ENCODE measurements at places on chromosomes 2 and 18.
A peak's percentile ranks its signal among the peaks of the same experiment; 100 is the strongest.

- no peak for DNase-seq
Observed at GRCh38 chr2:197184959-197185586, 125.5 kb downstream of the ANKRD44 start.

GRCh38 chr2:240964704-240965295 lies 33.6 kb upstream of the SNED1 start:
- DNase-seq: no peak

- DNase-seq: no peak
Observed at GRCh38 chr2:67389286-67389685, 7.8 kb upstream of the ETAA1 start.

DNA sequence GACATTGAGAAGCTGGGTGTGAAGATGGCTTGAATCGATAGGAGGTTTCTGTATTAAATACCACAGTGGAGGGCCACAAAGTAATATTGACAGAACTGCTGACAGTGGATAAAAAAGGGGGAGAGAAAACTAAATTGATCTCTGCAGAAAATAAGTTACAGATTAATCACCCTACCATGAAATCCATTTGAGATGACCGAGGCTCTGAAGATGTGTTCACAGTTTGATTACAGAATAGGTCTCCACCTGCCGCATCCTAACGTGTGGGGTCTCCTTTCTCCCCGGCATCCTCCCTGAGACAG lies 165.6 kb downstream of the EIPR1 start:
- no peak for DNase-seq

DNA sequence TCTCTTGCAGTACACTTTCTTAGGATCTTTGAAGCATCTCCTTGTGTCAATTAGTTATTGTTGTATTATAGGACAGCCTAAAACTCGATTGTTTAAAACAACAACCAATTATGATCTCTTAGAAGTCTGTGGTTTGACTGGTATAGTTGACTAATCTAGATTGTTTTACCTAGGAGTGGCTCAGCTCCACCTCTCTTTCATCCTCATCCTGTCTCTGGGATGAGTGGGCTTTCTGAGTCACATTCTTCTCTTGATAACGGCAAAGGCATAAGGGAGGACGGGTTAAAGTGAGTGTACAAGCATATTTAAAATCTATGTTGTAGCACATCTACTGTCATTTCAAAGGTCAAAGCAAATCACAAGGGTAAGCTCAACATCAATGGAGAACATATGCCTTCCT lies 102.3 kb upstream of the GULP1 start:
- DNase-seq: no peak

DNA sequence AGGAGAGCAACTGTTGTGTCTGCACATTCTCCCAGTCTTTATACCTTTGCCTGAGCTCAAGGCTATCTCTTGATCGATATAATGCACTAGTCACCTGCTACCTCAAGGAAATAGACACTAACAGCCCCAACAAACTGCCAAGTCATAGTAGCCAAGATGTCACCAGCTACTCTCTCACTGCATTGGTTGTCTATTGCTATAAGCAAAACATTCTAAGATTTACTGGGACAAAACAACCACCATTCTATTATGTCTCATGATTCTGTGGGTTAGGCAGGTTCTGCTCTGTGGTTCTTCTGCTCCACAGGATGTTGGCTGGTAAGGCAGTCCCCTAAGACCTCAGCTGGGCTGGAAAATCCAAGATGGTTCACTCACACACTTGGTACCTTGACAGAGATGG lies 28.5 kb upstream of the MLPH start:
- DNase-seq: no peak

GRCh38 chr2:188848887-188849435 lies 125.2 kb upstream of the COL3A1 start:
- no peak for DNase-seq

- no peak for DNase-seq
Observed at GRCh38 chr2:1561811-1562421, 148.7 kb downstream of the TPO start.

- no peak for DNase-seq
Observed at GRCh38 chr2:58871469-58872142, 630.5 kb upstream of the FANCL start.

DNA sequence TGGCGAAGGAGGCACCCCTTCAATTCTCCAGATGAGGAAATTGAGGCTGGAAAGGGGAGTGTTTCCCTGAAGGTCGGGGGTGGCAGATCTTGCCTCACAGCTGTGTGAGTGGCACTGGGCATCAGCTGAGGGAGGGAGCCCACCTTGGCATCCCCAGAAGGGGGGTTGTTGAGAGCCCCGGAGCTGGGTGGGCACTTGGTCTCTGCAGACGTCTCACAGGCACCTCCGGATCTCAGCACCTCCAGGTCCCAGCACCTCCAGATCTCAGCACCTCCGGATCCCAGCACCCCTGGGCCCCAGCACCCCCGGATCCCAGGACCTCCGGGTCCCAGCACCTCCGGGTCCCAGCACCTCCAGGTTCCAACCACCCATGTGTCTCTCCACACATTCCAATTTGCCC lies 137.9 kb downstream of the NFATC1 start:
- no peak for DNase-seq

DNA sequence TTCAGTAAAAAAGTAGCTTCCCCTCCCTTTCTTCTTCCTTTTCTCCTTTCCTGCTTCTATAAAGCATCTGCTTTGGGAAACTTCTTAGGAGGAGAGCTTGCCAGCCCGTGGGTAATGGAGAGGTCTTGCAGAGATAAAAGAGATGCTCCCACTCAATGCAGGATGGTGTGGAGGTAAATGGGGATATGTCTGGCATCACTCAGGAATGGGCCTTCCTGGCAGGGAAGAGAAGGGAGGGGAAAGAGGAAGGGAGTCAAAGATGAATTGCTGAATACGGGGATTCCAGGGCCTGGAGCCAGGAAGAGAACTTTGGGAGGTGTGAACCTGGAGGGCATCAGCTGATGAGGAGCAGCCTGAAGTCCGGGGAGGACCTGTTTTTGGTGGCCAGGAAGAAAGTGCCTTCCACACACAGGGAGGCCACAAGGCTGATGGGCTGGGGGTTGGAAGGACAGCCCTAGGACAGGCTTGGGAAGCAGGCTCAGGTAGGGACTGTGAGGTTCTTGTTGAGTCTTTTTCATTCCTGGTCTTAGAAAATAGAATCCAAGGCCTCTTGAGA lies 25.2 kb downstream of the IL1B start:
- DNase-seq: peak; percentile 15

- DNase-seq: no peak
Observed at GRCh38 chr2:112803691-112804521, 19.6 kb upstream of the IL1A start.

- no peak for DNase-seq
Observed at GRCh38 chr18:78971511-78972245, 7.9 kb upstream of the SALL3 start.

GRCh38 chr2:46079985-46080560 lies 217.1 kb upstream of the EPAS1 start:
- DNase-seq: no peak

GRCh38 chr2:207341112-207341750 lies 175.5 kb upstream of the KLF7 start:
- no peak for DNase-seq

- DNase-seq: no peak
Observed at GRCh38 chr2:236085211-236085610, 83.0 kb downstream of the GBX2 start.

DNA sequence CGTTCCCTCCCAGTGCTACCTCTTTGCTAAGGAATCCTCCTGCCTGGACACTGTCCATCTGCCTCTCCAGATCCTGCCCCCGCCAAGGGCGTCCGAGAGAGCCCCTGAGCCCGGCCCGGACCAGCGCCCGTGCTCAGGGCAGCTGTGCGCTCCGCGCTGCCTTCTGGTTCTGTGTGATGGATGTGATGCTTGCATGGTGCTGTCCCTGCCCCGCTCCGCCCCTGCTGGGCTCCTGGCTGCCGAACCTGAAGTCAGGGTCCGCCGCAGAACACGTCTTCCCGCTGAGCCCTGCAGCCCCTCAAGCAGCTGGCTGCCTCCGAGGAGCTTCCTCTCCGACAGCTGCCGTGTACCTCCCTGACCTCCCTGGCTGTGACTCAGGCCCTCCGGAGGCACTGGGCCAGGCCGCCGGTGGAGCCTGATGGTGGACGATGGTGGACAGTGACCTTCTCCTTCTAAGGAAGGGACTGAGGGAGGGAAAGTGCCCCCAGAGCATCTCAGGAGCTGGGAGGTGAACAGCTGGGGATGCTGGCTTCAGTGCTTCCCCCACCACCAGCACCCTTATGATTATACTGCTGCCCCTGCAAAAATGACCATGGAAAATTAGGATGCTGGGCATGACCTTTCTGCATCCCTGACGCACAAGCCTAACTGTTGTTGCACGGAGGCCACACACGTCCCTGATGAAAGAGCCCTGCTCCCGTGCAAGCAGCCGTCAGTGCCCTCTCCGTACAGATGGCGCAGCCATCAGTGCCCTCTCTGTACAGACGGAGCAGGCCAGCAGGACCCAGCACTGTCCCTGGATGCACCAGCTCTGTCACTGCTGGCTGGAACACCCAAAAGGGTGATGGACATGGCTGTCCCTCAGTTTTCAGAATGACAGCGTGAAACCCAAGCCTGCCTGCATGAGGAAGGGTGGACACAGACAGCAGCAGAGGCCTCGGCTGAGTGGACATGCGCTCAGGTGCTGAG lies 99.3 kb downstream of the TPO start:
- no peak for DNase-seq

GRCh38 chr2:60376252-60376651 lies 177.2 kb downstream of the BCL11A start:
- DNase-seq: no peak

- no peak for DNase-seq
Observed at GRCh38 chr2:222844323-222844722, 16.5 kb upstream of the ACSL3 start.

- DNase-seq: no peak
Observed at GRCh38 chr2:182605166-182605565, 110.9 kb upstream of the DNAJC10 start.

- DNase-seq: no peak
Observed at GRCh38 chr2:147356157-147356556, 488.7 kb upstream of the ACVR2A start.

GRCh38 chr2:215811409-215812345 lies 201.7 kb downstream of the MREG start:
- DNase-seq: no peak

DNA sequence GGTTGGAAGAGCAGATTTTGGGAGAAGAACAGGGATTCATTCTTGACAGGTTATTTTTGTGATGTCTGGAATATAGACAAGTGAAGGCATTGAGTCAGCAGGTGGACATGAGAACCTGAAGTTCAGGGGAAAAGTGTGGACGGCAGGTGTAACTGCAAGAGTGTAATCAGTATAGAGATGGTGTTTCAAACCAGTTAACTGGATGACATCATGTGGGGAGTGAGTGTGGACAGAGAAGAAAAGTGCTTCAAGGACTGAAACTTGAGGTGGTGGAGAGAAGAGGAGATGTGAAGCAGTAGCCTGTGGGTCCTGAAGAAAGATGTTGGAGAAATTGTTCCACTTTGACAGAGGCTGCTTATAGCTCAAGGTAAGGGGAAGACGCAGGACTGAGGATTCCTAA lies 7.1 kb downstream of the IL1RL1 start:
- no peak for DNase-seq

- peak; percentile 42 for DNase-seq
Observed at GRCh38 chr2:231928481-231928880, 2.3 kb upstream of the NPPC start.

DNA sequence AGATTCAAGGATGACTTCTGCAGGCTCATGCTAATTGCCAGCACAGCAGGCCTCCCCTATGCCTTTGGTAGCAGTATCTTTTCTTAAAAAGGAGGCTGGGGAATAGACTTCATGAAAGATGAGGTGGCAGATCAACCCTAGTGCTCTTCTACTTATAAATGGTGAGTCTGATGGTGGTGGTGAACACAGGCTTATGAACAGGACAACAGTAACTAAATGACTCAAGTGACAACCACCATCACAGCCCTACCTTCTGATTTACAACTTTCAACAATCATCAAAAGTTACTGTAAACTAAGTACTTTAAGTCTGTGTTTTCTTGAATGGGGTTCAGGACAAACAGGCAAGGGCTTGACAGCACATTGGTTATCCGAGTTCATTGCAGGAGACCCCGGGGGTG lies 39.3 kb downstream of the PAIP2B start:
- DNase-seq: no peak

GRCh38 chr18:13930964-13931363 lies 15.6 kb upstream of the MC2R start:
- no peak for DNase-seq

GRCh38 chr2:19807866-19808265 lies 93.9 kb downstream of the TTC32 start:
- no peak for DNase-seq

DNA sequence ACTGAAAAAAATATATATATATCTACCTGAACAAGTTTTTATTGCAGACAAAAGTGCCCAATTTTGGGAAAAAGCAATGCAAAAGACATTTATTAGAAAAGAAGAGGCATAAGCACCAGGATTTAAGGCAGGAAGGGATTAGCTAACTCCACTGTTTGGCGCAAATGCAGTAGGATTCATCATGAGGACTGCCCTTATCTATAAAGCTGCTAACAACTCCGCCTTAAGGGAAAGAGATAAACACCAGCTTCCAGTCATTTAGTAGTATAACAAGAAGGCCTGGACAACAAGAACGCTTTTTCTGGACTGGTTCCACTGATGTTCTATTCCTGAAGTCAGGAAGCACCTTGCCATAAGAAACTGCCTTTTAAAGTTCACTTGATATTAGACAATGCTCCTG lies 52.9 kb upstream of the FSHR start:
- no peak for DNase-seq

DNA sequence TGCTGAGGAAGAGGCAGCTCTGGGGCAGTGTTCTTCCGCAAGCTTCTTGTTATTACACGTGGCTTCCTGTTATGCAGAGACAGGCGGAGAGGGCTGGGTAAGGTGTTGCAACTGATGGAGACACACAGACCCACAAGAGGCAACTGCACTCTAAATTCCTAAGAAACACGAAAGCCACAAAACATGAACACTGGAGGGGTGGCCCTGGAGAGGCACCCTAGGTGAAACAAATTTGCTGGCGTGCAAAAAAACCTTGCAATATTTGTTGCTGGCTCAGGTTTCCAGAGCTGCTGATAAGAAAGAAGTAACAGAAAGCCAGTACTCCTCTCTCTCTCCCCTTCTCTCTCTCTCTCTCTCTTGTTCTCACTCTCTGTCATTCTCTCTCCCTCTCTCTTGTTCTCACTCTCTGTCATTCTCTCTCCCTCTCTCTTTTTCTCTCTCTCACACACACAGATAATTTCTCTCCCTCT lies 31.8 kb downstream of the ARHGAP25 start:
- no peak for DNase-seq

DNA sequence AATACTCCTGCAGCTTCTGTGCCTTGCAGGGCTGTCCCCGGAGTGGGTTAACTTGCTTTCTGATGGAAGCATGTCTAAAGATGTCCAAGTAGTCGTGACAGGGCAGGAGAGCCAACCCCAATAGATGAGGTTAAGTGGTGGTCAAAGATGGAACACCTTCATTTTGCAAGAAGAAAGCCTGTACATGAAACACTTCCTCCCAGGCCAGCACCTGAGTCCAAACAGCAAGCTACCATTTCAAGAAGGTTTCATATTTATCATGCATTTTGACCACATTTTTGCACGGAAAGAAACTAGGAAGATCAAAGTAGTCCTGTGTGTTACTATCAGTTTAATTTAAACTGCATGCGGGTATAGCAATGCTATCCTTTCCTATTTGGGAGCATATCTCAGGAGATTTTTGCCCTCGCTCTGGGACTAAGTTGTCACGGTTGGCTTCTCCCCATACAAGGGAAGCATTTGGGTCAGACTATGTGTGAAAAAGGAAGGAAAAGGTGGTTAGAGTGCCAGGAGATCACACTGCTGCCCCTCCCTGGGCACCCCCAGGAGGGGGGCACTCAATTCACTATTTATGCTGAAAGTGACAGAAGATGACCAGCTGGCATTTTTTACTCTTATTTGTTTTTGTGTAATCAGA lies 187.6 kb downstream of the ZNF521 start:
- DNase-seq: no peak
